ENCODE measurements at places on chromosomes 16 and 17.

- no peak for DNase-seq
Measured at GRCh38 chr17:17569691-17570090, 21.8 kb downstream of the PEMT start.

DNA sequence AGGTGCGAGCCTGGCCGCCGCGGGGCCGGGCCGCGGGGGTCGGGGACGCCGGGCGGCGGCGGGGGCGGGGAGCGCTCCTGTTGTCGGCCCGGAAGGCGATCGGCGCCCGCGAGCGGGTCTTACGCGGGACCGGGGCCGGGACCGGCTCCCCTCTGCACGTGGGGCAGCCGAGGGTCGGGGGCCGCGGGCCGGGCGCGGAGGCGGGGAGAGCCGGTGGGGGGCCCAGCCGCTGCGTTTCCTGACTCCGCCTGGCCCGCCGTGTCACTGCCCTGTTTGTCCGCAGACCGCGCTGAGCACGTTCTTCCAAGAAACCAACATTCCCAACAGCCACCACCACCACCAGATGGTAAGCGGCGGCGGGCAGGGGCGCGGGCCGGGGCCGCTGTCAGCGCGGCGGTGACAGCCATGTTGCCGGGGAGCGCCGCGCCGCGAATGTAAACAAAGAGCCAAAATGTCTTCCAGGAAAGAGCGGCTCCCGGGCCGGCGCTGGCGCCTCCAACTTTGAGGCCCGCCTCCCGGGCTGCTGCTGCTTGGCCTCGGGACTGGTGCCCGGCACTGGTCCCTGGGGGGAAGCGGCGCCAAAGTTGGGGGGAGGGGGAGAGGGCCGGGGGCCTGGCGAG lies 586 bp downstream of the UBALD2 start:
- DNase-seq, result peak; percentile 69

- peak; percentile 37 for DNase-seq
Measured at GRCh38 chr17:47949946-47950345, 7.7 kb downstream of the PRR15L start.

DNA sequence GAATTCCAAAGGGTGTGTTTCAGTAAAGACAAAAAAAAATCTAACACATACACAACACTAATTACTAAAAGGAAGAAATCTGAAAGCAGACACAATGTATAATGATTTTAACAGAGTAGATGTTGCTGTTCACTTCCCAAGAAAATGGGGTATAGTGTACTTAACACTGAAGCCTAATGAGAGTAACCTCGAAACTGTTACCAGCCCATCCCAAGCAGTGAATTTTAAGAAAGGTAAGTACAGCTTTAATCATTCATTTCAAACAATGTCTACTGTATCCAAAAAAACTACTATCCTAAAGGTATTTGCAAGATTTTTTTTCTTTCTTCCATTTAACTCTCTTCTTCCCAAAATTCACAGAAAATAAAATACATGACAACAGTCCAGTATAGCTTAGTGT lies 8.3 kb downstream of the GRB2 start:
- DNase-seq, result no peak

DNA sequence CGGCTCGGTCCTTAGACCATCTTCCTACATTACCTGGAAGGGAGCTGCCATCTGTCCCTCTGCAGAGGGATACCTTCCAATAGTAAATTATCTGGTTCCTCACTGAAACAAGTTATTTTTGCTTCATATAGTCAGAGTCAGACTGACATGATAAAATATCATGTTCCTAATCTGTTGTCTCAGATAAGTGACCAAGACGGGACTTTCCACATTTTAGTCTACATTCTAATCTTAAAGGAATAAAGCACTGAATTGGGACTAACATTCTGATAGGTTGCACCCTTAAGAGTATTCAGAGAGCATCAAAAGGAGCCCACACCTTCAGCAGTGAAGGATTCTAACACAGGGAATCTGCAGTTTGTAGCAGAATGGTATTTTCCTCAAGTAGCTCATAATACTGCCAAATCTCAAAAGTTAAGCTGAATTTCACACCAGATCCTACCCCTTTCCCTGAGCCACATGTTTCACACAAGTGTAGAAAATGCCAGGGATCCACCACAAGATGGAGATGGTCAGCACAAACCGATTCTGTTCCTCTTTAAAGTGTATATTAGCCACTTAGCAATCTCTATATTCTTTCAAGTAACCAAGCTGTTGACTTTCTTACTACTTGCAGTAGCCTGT lies 13.4 kb downstream of the GINS2 start:
- no peak for DNase-seq

DNA sequence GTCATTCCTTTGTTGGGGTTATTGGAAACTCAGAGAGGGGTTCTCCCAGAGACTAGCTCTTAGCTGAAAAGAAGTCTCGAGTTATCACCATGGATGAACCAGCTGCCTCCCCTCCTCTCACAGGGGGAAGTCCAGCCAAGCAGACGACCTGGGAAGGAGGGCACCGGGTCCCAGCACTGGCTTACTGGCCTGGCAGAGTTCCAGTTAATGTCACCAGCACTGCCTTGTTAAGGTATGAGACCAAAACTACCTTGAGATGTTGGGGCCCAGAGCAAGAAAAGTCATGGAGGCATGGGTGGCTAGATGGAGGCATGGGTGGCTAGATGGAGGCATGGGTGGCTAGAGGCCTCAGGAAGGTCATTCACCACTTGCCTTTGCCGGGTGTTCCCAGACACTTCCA lies 72.4 kb downstream of the WIPI1 start:
- DNase-seq, result no peak

GRCh38 chr17:82408288-82408937 lies 9.7 kb upstream of the HEXD start:
- DNase-seq, result no peak

DNA sequence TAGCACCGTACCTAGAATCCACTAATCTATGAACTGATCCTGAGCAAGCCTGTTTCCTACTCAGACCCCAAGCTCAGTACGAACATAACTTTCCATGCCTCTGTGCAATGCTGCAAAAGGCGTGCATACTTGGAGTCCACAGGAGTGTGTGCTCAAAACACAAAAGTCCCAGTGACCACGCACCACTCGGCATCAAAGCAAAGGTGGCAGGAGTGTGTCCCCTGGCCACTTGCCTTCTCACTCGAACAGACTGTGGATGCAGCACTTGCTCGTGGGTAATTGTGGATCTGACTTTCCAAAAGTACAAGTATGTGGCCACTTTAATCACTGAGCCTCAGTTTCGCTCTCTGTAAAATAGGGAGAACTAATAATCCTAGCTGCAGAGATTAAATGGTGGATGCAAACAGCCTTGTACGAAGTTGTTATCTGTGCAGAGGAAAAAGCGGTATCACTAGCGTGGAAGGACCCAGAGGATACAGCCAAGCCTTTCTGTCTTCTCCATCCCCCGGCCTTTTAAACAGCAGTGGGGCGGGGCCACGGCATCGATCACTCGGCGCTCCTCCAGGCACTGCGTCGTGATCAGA lies 311 bp upstream of the KDM8 start:
- peak; percentile 93 for DNase-seq

GRCh38 chr16:28924399-28924761 lies 658 bp downstream of the RABEP2 start:
- no peak for DNase-seq

- DNase-seq, result no peak
Measured at GRCh38 chr16:175011-175949, 1.2 kb upstream of the HBA1 start.

- DNase-seq, result peak; percentile 48
Measured at GRCh38 chr16:53503991-53504663, 1.1 kb upstream of the AKTIP start.

DNA sequence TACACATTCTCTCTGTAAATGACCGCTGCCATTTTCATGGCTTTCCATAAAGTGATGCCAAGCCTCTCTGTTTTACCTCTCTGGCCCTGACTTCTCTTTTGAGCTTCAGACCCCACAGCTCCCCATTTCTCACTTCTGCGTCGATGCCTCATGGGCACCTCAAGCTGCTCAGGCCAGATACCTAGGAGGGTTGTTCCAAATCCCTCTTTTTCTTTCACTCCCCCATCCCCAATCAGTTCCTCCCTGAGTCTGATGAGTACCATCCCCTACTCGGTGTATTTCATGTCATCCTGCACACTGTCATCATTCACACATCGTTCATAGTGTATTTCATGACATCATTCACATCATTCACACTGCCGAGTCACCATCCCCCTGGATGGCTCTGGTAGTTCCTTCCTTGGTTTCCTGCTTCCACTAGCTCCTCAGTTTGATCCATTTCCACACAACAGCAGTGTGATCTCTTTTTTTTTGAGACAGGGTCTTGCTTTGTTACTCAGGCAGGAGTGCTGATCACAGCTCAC lies 43.1 kb downstream of the NTN1 start:
- DNase-seq, result no peak

DNA sequence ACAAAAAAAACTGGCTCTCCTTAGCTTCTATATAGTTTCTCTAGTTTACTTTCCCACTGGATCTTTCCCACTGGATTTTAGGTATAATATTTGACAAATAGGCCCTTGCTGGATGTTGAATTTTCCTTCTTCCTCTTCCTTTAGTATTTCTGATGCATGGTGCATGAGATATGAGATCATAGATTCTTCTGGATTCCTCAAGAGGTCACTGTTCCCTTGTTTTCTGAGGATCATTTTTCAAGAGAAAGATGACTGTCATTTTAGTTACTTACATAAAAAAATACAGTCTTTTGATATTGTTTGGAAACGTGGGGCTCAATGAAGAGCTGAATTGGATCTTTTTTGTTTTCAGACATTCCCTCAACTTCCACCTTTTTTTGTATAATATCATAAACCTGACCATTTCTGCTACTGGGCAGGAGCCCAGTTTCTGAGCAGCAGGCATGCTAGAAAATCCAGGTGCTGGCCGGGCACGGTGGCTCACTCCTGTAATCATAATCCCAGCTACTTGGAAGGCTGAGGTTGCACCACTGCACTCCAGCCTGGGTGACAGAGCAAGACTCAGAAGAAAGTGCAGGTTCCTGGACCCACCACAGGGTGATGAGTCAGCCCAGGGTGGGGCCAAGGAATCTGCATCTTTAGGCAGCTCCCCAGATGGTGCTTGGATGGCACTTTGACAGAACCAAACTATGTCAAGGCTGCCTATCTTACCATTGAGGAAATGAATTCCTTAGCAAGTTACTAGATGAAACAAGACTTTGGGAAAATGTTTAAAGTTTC lies 70.3 kb downstream of the SDR42E1 start:
- no peak for DNase-seq

GRCh38 chr17:70493277-70493874 lies 324.0 kb downstream of the KCNJ2 start:
- no peak for DNase-seq

GRCh38 chr16:74290356-74290755 lies 6.3 kb upstream of the PSMD7 start:
- DNase-seq, result no peak

- no peak for DNase-seq
Measured at GRCh38 chr17:193426-193810, 12.0 kb upstream of the DOC2B start.

DNA sequence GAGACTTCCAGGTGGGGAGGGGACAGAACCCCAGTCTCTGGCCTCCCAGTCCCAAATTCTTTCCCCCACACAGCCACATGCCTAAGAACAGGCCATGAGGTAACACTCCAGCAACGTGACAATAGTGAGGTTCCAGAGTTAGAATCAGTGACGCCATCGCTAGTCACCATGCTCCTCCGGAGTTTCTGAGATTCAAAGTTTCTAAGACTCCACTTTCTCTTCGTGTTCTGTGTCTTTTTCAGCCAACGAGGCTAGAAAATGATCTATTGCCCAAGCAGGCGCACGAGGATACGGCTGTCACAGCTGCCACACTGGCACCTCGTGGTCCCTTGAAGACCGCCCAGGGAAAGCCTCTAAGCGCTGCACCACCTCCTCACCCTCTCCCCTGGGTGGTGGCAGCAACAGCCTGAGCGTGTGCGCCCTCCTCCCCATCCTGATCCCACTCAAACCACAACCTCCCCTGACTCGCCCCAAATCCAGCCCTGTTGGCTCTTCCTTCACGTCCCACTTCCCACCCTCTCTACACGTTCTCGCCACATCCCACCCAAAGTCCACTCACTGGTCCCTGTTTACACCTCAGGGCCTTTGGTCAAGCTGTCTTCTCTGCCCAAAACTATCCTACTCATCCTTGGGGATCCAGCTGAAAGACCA lies 1.0 kb downstream of the MCRIP1 start:
- peak; percentile 41 for DNase-seq

- no peak for DNase-seq
Measured at GRCh38 chr17:15261802-15262290, 3.3 kb downstream of the PMP22 start.

DNA sequence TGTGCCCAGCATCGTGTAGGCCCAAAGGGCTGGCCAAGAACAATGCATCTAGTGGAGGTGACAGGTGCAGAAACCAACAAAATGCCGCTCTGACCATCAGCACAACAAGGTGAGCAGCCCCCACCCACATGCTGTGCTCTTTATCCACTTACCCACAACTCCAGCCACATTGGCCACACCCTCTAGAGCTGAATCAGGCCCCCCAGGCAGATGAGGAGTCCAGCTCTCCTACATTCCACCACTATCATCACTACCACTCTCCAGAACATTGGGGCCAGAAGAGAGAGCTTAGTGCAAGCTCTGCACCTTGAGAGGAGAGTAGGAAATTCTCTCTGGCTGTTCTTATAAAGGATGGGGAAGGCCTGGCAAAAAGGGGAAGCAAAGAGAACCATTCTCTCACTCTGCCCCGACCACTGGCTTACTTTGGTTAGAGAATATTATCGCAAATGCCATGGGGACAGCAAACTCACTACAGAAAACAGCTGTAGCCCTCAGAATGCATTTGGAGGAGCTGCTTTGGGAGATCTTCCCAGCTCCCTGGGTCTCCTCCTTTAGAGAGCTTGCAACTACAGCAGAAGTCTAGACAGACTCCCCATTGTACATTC lies 75.0 kb downstream of the TMEM132E start:
- no peak for DNase-seq

GRCh38 chr16:55954906-55955305 lies 79.7 kb upstream of the CES5A start:
- no peak for DNase-seq

- peak; percentile 0 for DNase-seq
Measured at GRCh38 chr17:81939881-81940385, 2.8 kb upstream of the PYCR1 start.

DNA sequence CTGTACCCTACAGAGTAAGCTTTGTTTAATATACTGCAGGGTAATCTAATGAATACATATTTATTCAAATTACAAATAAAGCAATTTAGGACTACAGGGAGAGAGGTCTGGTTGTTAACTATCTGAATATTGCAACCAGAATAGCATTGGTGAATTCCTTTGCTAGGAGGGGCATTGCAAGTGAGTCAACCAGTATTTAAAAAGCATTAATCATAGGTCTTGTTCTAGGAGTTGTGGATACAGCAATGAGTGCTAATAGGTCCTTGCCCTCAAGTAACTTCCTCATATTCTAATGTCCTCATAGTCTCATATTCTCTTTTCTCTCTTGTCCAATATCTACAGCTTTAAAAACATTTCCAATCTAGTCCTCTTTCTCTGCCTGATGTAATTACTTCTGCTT lies 531.4 kb downstream of the CDH11 start:
- DNase-seq, result no peak

DNA sequence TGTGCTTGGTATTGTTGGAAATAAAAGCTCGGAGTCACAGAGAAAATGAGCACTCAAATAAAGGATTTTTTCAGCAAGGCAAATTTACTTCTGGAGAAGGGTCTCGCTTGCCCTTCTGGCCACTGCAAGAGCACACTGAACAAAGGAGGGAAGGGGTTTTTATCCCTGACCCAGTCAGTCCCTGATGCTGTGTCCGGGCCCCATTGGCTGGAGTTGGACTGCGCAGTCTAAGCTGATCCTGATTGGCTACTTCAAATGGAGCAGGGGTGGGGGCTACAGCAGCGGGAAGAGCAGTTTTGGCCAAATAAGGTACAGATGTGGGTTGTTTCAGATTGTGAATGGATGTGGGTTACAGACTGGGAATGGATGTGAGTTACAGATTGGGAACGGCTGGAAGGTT lies 4.3 kb upstream of the NLRP1 start:
- DNase-seq, result no peak

GRCh38 chr16:64522548-64522947 lies 599.3 kb downstream of the CDH11 start:
- DNase-seq, result no peak
